CD8-positive, alpha-beta T cell (primary cell): ENCODE measurements at places on chromosomes 5 and 9. TPM values are rescaled to one million over a fixed set of nuclear protein-coding genes. Genes with fewer than 3 reads are reported as not detected.

NR2F1 gene
- not detected for total RNA-seq

DOCK2 gene
- total RNA-seq = 194 TPM

PCDHB11 gene
- total RNA-seq = not detected

NR6A1 gene
- total RNA-seq = not detected

SH2D3C gene
- total RNA-seq = 5.9 TPM

HBEGF gene
- 0.30 TPM for total RNA-seq

ANKRD18B gene
- total RNA-seq = not detected
